ENCODE measurements at places on chromosomes 3 and 15. TPM values are rescaled to one million over a fixed set of nuclear protein-coding genes. Genes with fewer than 3 reads are reported as not detected.

Gene OR5K2
- polyA plus RNA-seq: not detected

Gene CISH
- 3.0 TPM for polyA plus RNA-seq

Gene ACKR2
- polyA plus RNA-seq: 0.09 TPM

Gene TPRG1
- 0.11 TPM for polyA plus RNA-seq

Gene TUSC7
- not detected for polyA plus RNA-seq

Gene GABRG3
- polyA plus RNA-seq: 0.17 TPM

Gene CFAP92
- 1.2 TPM for polyA plus RNA-seq

Gene GPR62
- 0.29 TPM for polyA plus RNA-seq

Gene CLRN1
- 0.20 TPM for polyA plus RNA-seq

Gene CHDH
- 4.9 TPM for polyA plus RNA-seq

Gene IGDCC3
- polyA plus RNA-seq: 42.3 TPM

Gene GAP43
- 9.6 TPM for polyA plus RNA-seq

Gene MYLK
- 7.3 TPM for polyA plus RNA-seq

Gene QARS1
- polyA plus RNA-seq: 887 TPM

Gene C3orf85
- polyA plus RNA-seq: not detected

Gene COL6A5
- 0.05 TPM for polyA plus RNA-seq

Gene PPP1R14D
- not detected for polyA plus RNA-seq

Gene RPN1
- polyA plus RNA-seq: 130 TPM

Gene LRTM1
- not detected for polyA plus RNA-seq

Gene APPL1
- polyA plus RNA-seq: 5.9 TPM

Gene IL16
- polyA plus RNA-seq: 0.16 TPM

Gene OXTR
- polyA plus RNA-seq: 0.77 TPM

Measured in H1 (cell line).